ENCODE measurements at places on chromosomes 2 and 18.

- no peak for DNase-seq
These were observed 68.9 kb downstream of the VAPA start for GRCh38 chr18:9982711-9983110.

DNA sequence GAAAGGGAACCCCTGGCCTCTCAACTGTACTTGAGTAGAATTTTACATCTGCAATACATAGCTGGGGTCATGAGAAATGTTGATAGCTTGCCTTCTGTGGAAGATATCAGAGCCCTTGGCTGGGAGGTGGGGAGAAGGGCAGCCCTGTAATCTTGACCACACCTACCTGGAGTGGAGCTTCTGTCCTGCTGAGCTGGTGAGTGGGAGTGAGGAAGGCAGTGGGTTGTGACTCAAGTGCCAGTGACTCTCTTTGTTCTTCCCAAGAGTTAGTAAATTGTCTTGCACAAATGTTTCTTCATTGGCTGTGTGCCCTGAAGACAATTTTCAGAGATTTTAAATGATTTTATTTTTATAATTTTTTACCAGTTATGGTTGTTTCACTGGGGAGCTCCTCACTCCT lies 277.3 kb downstream of the MBD5 start:
- no peak for DNase-seq

DNA sequence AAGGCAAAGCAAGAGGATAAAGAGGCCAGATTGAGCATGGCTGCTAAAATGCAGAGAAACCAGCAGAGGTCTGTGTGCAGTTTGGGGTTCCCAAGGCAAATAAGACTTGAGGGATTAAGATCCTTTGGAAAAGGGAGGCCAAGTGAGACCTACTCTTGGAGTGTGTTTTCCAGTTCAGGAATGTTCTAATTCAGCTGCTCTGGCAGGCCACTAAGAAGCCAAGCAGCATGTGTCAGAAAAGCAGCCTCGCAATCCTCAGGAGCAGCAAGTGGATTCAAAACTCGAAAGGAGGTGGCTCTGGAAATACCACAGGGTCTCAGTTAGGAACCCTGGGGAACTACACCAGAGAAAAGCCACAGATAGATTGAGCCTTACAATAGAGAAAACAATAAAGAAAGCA lies 569.2 kb downstream of the METTL4 start:
- DNase-seq = no peak

- no peak for DNase-seq
These were observed 681.6 kb upstream of the KLHL29 start for GRCh38 chr2:22703286-22703920.

Data from stimulated activated CD4-positive, alpha-beta T cell treated with anti-CD3 and anti-CD28 coated beads, Interleukin-4, amount 100 ng/mL, for 24 hours (primary cell).